ENCODE measurements at places on chromosomes 2 and 18. TPM values are rescaled to one million over a fixed set of nuclear protein-coding genes. Genes with fewer than 3 reads are reported as not detected.

GRCh38 chr2:68469935-68470334 is 2.5 kb downstream of the APLF start:
- no peak for DNase-seq

DNA sequence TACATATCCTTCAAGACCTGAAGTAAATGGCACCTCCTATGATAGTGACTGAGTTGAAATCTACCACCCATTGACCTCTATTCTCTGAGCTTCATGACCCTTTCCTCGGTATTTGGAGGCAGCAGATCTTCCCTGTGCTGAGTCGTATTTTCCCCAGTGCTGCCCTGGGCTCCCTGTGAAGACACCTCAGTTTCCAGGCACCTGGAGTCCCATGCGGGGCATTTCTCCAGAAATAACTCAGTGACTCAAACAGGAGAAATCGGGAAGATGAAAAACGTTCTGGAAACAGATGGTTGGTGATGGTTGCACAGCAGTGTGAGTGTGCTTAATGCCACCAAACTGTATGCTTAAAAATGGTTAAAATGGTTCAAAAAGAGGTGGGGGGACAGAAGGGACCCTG is 18.0 kb downstream of the SMYD1 start:
- no peak for DNase-seq

GRCh38 chr2:141497272-141497671 is 633.5 kb downstream of the LRP1B start:
- DNase-seq: no peak

Gene MGAT4A
- total RNA-seq: 69.1 TPM

Gene AKAIN1
- 3.8 TPM for total RNA-seq

- no peak for DNase-seq
Measured at GRCh38 chr2:36459725-36460137, 104.2 kb downstream of the CRIM1 start.

GRCh38 chr18:39741755-39742466 is 2176.3 kb upstream of the CELF4 start:
- DNase-seq: no peak

Gene CD207
- total RNA-seq: not detected

DNA sequence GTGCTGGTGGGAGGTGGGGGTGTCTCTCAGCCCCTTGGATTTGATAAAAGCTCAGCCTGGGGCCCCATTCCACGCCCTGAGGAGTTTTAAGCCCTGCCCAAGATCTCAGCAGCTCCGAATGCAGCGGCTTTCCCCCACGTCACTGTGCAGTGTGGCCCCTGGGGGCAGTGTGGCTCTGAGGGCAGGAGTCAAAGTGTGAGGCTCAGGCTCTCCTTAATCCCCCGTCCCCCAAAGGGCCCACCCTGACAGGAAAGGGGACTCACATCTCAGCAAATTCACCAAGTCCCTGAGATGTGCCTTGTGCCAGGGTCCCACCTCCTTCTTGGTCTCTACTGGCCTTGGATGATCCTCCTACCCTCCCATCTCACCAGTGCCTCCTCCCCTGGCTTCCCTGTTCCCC is 25.2 kb downstream of the NPPC start:
- no peak for DNase-seq

DNA sequence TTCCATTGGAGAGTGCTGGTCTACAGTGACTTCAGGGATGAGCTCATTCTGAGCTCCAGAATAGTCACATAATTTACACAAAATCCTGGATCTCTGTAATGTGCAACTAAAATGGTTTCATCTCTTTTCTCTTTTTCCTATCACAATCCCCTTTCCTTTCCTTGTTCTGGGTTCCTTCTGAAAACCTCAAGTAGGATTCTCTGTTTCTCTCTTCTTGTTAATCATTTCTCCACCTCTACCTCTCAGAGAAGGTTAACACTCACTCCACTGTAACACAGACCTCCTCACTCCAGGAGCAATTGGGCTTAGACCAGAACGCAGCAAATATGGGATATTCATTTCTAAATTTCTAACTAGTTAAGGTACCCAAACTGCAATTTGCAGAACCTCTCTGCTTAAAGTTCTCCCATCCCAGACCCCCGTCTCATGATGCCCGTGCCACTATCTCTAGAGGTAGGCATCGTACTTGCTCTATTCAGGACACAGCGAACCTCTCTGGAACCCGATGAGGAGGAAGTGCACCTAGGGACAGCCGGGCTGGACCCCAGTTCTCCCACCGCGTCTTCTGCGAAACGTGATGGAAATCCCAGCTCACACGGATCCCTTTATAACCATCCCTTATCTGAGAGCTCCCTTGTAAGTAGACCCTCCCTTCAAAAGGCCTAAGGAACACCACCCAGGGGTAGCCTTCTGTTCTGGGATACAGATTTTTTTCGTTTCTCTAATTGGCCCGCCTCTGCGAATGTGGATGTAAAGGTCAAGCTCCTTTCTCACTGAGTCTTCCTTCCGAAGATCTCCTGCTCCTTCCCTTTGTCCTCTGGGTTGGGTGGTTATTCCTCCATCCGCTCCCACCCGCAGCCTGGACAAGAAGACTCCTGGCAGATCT is 1.3 kb downstream of the FOXI3 start:
- no peak for DNase-seq

DNA sequence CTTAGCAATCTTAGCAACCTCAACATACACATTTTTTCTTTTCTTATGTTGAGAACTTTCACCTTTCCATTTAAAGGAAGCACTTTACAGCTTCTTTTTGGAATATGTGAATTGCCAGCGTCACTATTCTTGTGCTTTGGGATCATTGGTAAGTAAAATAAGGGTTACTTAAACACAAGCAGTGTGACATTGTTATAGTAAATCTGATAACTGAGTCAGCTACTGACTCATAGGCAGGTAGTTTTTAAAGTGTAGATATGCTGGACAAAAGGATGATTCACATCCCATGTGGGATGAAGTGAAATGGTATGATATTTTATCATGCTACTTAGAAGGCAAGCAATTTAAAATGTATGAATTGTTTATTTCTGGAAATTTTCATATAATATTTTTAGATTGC is 637.2 kb downstream of the DCDC2C start:
- no peak for DNase-seq

Gene IL1R1
- 9.3 TPM for total RNA-seq

DNA sequence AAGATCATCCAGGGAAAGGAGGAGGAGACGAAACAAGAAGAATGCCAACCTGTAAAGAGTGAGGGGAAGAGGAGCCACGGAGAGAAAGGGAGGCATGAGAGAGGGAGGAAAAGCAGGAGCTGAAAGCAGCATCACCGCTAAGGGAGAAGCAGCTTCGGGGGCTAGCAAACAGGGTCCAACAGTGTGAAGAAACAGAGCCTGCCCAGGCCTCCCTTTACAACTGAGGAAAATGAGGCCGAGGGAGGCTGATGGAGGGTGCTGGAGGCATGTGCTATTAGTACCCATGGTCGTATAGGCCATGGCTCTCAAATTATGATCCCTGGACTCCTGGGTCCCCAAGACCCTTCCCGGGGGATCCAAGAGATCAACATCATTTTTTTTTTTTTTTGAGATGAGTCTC is 50.4 kb upstream of the ASPRV1 start:
- DNase-seq: no peak

Gene LYPD6
- 6.7 TPM for total RNA-seq

DNA sequence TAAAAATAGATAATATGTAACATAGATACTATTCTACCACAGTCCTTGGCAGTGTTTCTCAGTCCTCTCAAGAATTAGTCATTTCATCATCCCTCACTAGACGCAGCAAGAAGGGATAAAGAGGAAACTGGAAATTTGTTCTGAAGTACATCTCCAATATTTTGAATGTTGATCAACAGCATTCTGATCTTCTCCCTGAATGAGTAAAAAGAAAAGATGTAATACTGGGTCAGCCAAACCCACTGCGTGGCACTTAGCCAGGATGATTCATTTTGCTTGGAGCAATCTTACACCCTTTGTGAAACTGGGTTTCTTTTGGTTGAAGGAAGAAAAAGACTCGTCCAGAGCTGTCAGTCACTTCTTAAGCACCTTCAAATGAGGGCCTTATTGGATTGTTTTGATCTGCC is 54.1 kb downstream of the TAF1B start:
- DNase-seq: peak; percentile 33

GRCh38 chr2:241366678-241367077 is 10.6 kb downstream of the FARP2 start:
- DNase-seq: no peak

DNA sequence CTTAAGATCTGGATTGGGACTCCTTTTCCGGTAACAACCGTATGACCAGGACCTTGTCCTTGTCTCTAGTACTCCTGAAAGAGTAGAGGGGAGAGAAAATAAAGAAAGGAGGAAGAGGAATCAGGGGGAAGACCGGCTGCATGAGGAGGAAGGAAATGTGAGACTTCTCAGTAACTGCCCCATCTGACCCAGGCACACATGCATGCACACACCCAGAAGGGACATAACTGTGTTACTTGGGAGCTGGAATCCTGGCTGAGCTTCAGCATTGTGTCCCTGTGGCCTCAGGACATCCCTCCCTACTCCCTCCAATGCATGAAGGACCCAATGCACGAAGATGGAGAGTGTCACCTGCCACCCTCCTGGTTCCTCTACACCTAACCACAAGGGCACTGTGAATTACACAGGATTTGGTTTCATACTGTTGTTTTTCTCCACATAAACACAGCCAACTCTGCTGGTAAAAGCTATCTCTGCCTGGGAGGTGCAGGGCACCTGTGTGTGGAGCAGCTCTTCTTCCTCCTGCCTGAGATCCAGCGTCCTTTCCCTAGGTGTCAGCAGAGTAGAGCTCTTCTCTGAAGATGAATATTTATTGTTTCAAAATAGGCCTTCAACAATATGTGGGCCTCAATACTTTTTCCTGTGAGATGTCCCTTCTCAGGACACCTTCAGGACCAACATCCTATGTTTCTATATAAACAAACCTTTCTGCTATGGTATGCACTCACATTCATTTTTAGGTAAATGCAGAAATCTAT is 574.1 kb upstream of the ID2 start:
- DNase-seq: no peak

Gene RAD51AP2
- 0.70 TPM for total RNA-seq

- no peak for DNase-seq
Measured at GRCh38 chr2:20196053-20196656, 28.8 kb downstream of the SDC1 start.

DNA sequence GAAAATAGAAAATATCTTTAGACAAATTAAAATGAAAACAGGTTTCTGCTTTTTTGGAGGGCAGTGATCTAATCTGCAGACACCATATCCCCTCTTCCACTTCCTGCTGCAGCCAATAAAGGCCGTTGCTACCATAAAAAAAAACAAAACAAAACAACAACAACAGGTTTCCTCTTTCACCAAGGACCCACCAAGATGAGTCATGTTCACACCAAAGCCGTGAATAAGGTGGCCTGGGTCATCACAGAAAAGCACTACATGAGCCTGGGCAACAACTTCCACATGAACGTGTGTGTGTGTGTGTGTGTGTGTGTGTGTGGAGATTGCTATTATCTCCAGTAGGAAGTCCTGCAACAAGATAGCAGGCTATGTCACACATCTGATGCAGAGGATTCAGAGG is 24.8 kb upstream of the TFCP2L1 start:
- no peak for DNase-seq

Gene ZBTB14
- total RNA-seq: 14.7 TPM

GRCh38 chr2:80258341-80258740 is 46.2 kb downstream of the LRRTM1 start:
- DNase-seq: no peak

GRCh38 chr2:161173541-161174194 is 13.4 kb downstream of the TANK start:
- DNase-seq: no peak

- DNase-seq: no peak
Measured at GRCh38 chr2:229930656-229931055, 8.4 kb downstream of the FBXO36 start.

Gene MARS2
- total RNA-seq: 14.6 TPM

GRCh38 chr2:187654535-187654934 is 100.3 kb upstream of the TFPI start:
- no peak for DNase-seq

DNA sequence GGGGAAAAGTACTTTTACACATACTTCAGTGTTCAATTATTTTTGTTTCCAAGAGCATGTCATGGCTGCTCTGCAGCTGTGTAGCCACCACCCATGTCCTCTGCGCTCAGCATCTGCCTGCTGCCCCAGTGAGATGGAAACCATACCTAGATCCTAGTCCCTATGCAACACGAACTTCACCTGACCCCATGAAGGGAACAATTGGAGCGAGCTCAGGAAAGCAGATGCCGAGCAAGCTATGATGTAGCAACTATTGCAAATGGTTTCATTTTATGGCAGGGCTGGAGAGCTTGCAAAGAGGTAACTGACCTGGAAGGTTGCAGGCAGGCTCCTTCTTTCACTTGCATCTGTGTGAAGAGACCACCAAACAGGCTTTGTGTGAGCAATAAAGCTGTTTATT is 1.3 kb upstream of the CCDC141 start:
- no peak for DNase-seq

DNA sequence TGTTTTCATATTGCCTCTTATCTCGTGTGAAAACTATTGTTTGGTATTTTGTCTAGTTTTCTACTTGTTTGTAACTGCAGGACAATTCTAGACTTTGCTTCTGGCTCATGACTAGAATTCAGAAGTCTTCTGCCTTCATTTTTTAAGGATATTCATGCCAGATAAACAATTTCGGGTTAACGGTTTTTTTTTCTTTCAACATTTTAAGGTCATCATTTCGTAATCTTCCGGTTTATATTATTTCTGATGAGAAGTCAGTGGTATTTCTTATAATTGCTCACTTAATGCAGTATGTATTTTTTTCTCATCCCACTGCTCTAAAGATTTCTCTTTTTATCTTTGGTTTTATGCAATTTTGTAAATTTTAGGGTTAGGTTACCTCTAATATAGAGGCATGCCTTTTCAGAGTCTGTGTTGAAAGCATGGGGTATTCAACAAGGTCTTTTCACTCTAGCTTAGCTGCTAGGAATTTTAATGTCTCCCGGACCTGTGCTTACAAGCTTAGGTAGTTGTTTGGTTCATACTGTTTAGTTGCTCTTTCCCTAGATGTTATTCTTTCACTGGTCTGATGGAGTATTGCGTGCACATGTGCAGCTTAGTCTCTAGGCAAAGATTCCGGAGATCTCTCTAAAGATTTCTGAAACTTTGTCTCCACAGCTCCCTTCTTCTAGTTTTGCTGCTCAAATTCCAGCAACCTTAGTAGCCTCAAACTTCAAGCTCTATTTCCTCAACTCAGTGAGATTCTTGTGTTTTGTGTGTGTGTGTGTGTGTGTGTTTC is 198.1 kb downstream of the MCFD2 start:
- DNase-seq: no peak

Data from dorsolateral prefrontal cortex (tissue), 122 donors.